ENCODE measurements at places on chromosomes 2 and 18.

- DNase-seq, result no peak
Observed at GRCh38 chr18:22026362-22026761, 143.0 kb upstream of the GATA6 start.

DNA sequence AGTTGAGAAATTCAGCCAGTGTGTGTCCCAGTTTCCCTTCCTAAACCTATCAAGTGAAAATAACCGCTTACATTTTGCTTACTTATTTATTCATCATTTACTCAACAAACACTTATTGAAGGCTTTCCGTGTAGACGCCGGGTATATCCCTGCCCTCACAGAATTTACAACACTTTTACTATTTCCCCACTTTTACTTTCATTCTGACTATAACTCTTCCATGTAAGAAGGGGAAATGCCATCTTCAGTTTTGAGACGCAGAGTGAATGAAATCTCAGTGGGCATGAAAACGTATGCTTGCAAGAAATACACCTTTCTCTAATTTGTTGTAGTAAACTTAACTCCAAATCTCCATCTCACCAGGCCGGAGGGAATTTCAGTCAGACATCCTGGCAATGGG lies 251.0 kb upstream of the CHAC2 start:
- DNase-seq, result no peak

DNA sequence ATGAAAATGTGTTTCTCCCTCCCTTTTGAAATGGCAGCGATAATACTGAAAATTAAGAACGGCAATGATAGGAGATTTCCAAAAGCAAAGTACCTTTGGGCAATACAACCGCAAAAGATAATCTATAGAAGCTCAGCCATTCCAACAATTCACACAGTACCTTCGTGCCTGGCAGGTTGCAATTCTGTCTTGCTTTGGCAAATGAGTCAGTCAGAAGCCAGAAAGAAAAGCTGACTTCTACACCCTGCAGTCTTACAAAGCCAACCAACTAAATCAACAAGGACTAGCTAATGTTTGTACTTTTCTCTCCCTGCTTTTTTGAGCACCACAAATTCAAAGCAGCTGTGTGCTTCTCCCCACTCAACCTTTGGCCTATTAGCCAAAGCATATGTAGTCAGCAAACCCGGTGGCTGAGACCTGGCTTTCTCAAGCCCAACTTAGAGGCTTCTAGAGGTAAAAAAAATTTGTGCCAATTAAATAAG lies 25.7 kb upstream of the ID2 start:
- DNase-seq, result no peak

DNA sequence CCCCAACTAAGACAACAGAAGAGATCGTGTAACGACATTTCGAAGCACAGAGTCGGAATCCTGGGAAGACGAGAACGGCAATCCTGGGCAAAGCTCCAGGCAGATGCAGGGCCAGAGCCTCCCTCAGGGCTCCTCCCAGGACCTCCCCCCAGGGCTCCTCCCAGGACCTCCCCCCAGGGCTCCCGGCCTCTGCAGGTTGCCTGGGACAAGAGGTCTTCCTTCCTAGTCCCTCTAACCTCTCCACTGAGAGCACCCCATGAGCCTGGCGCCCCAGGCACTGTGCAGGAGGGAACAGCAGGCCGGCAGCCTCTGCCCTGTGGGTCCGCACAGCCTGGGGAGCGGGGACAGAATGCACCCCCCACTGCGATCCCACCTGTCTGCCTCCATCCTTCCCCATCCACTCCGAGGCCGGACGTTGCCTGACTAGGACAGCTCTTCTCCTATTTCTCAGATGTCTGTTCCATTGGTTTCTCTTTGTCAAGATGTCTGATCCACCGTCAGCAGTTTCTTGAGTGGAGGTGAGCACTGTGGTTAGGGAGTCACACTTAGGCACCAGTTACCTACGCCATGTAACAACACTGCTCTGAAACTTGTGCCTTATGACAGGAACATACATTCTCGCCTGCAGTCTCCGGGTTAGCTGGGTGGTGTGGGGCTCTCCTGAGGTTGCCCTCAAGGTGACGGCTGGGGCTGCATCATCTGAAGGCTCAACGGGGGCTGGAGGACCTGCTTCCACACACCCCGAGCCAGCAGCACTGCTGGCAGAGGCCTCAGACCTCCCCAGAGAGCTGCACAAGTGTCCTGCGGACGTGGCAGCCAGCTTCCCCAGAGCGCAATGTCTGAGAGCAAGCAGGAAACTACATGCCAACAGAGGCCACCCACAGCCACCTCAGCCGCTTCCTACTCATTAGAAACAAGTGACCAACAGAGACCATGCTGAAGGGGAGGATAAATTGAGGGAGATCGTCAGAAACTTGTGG lies 28.9 kb downstream of the ADI1 start:
- no peak for DNase-seq

DNA sequence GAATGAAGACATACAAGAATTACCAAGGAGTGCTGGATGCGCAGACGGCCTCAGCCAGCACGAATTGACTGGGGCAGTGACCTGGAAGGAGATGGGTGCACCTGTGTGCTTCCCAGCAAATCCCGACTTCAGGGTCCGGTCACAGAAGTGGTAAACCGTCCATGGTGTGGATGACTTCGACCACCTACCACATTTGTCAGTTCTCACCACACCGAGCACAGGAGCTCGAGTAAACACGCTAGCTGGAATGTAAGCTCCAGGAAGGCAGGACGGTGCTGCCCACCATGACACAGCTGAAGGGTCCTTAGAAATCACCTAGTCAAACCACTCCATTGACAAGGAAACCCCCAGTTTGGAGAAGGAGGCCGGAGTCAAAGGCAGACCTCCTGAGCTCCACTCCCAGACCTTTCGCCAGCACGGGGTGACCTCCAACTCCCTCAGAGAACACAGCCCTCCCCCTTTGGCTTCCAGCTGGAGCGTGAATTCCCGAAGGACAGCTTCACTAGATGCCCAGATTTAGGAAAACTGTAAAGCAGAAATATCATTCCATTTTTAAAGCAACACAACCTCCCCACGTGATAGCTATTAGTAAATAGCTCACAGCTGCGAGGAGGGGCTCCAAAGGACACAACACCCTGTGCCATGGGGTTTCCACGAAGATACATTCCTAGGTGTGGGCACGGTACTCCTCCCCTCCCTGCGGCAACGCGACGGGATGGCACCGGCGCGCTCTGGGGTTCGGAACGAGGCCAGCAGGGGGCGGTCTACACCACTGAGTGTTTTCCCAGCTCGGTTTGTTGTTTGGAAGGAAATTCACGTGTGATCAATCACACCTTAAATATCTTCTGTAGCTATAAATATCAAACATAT lies 34.1 kb upstream of the GNAL start:
- DNase-seq, result no peak
